ENCODE measurements at places on chromosomes 4 and X.

- DNase-seq, result no peak
These were observed at the start of gene ARMCX1 for GRCh38 chrX:101550362-101550750. ARMCX1 (plus strand) TSS chrX:101550547; CDS start chrX:101552931, 2,384 bp downstream.

DNA sequence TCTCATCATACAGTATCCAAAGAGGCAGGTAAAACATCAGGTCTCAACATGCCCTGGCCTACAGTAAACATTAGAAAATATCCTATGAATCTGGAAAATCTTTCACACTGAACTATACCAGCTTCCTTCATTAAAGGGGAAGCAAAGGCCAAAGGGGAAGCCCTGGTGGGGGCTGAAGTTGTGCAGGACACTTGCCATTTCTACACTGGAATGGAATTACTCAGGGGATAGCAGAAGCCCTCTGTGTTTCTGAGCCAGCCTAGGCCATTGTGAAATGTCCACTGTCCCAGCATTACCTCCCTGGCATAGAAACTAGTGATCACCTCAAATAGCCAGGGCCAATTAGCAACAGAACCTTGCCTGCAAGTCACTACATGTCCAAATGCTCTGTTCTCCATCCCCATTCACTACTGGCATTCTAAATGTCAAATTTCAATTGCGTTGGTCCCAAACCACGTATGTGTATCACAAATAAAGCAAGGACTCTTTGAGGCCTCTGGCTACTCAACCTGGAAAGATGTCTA, 429.9 kb downstream of the AFF2 start:
- DNase-seq, result no peak

DNA sequence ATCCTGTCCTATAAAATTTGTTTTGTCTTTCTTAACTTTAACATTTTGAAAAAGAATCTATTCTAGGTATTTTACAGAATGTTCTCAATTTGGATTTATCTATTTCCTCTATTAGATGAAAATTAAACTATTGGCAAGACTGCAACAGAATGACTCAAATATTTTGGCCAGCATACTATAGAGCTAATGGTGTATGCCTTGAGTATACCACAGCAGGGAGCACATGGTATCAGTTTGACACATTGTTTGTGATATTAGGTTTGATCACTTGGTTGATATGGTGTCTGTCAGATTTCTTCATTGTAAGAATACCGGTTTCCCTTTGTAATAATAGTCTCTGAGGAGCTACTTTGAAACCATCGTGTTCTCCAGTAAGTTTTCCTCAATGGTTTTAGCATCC, 87.8 kb upstream of the NPNT start:
- no peak for DNase-seq

GRCh38 chr4:122826553-122827257, at the start of gene FGF2:
FGF2 (plus strand) TSS chr4:122826831; CDS start chr4:122827175, 344 bp downstream.
- DNase-seq, result peak; percentile 38

GRCh38 chrX:3178329-3178728, 137.1 kb downstream of the ARSF start:
- no peak for DNase-seq

DNA sequence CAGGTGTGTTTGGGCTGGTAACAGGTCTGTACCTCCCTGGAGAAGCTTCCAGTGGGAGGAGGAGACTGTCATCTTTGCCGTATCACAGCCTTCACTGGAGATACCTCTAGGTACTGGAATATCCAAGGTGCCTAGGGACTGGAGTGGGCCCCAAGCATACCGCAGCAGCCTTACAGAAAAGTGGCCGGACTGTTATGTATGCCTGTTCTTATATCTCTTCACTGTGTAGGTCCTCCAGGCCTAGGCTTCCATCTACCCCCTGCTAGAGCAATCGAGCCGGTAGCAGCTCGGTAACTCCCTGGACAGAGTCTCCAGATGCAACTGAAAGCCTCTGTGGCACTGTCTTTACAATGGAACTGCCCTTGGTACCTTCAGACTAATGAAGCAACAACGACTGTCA, 277.4 kb upstream of the GRIA3 start:
- DNase-seq, result no peak

Measured in NCI-H345 (cell line).